AG09319 (cell line): ENCODE measurements at places on chromosomes 5 and 9.

GRCh38 chr9:2677915-2678889, 39.1 kb upstream of the KCNV2 start:
- no peak for DNase-seq

GRCh38 chr9:137694962-137695875, 76.4 kb downstream of the EHMT1 start:
- no peak for DNase-seq

GRCh38 chr9:98929071-98929470, 14.6 kb upstream of the COL15A1 start:
- no peak for DNase-seq

- DNase-seq = no peak
Measured at GRCh38 chr9:135676891-135677290, 13.8 kb downstream of the LCN9 start.

- no peak for DNase-seq
Measured at GRCh38 chr5:59487772-59488729, 405.5 kb downstream of the PDE4D start.

GRCh38 chr5:44454002-44454401, 64.8 kb upstream of the FGF10 start:
- DNase-seq = no peak

DNA sequence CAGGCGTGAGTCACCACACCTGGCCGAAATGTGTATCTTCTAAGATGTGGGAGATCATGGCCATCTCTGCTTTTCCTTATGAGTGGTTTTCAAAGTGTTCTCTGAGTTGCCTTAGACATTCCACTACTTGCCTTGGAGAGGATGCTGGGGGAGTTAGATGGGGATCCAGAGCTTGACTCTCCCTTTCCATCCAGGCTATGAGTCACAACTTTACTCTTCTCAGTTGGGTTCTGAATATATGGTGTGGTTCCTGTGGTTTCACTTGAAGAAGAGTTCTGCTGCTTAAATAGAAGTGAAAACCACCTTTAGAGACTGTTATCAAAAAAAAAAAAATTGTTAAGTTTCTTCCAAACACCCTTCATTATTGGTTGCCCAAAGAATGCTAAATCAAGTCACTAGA, 217.6 kb downstream of the ZNF608 start:
- DNase-seq = no peak
